ENCODE measurements at places on chromosomes 7 and 10.

DNA sequence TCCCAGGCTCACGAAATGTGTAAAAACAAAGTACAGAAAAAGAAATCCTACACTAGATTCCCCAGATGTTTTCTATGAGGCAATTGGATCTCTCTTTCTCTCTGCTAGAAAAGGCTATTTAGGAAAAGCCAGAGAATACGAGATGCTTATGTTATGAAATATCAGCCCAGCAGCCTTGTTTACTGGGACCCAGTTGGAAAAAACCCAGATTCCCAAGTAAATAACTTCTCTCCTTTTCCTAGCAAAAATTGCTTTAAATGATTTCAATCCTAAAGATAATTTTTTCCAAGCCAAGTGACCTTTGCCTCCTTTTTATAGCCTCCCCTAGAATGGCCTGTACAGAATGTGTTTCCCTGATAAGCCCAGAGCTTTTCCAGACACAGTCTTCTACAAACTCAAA is 199.3 kb downstream of the PLXNA4 start:
- no peak for DNase-seq

DNA sequence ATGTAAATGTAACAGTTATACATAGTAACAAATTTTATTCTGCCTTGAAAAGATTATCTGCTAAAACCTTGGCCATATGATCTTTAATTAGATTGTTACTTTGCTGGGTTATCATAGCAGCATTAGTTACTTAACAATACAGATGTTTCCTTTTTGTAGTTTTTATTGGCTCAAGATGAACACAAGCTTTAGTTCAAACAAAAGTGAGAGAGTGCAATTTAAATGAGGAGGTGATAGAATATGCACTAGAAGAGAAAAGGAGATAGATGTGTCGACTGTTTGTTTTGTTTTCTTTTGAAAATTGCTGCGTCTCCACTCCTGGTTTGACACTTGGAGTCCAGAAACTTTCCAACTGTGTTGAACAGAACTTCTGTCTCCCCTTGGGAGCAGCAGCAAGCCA is 91.4 kb upstream of the CAV2 start:
- DNase-seq = no peak

- no peak for DNase-seq
These were observed 124.7 kb downstream of the ARID5B start for GRCh38 chr10:62025901-62026879.

DNA sequence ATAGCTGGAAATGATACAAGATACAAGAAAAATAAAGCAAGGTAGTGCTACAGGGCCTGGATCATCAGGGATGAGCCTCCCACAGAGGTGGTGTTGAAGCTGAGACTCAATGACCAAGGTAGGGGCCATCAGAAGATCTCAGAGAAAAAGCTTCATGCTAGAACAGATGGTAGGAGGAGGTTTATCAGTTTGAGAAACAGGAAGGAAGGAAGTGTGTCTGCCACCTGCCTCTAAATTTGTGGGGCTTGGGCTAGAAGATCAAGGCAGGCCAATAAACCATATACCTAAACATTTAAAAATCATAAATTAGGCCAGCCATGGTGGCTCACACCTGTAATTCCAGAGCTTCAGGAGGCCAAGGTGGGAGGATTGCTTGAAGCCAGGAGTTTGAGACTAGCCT is 410.8 kb upstream of the PRKCQ start:
- no peak for DNase-seq

- no peak for DNase-seq
These were observed 692.6 kb downstream of the SUGCT start for GRCh38 chr7:40827222-40828085.

All from globus pallidus (tissue), 1 donor.